ENCODE measurements at places on chromosomes 4 and X.

DNA sequence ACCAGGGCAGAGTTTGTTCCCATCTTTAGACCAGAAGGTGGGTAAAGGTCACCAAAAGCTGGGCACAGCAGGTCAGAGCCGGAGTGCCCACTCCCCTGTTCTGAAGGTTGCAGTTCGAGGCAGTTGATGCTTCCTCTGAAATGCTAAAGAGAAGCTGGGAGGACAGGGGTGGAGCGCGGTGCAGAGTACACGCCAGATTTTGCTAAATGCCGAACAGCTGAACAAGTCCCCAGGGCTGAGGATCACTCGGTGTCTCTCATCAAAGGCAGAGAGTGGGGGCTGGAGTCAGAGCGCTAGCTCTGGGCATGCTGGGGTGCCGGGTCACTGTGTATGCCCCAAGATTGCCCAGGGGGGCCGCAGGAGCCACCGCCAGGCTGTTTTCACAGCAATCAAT lies 197.0 kb downstream of the BCOR start:
- no peak for DNase-seq

- no peak for DNase-seq
Observed at GRCh38 chrX:20664774-20665173, 398.1 kb upstream of the RPS6KA3 start.

- DNase-seq = no peak
Observed at GRCh38 chr4:182427554-182427953, 184.4 kb downstream of the TENM3 start.

DNA sequence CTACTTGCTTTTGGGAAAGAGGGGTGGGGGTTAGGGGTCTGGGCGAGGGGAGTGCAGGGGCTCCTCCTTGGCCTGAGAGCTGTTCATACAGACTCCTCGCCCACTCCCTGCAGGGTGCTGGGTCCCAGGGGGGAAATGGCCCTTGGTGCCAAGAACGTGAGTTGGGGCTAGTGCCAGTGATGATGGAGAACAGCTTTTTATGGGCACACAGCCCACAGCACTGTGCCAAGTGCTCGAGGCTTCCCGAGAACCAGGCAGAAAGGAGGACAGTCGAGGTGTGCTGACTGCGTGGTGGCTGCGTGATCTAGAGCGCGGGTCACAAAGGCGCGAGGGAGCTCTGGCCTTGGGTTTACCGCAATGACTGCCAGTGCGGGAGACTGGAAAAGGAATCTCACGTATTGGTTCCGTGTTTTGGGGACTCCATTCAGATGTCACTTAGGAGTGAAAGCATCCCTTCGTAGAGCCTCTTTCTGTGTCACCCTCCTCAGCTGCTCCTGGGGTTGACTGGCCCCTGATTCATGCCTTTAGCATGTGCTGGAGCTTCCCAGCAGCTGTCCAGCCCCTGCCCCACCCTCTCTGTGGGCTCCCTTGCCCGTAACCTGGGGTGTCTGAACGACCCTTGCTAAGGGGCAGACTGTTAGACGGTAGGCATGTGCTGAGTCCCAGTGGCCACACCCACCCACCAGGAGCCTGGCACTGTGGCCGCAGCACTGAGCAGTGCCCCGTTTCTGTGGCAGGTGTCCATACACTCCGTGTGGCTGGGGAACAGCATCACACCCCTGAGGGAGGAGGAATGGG lies 20.9 kb upstream of the MSANTD1 start:
- no peak for DNase-seq

DNA sequence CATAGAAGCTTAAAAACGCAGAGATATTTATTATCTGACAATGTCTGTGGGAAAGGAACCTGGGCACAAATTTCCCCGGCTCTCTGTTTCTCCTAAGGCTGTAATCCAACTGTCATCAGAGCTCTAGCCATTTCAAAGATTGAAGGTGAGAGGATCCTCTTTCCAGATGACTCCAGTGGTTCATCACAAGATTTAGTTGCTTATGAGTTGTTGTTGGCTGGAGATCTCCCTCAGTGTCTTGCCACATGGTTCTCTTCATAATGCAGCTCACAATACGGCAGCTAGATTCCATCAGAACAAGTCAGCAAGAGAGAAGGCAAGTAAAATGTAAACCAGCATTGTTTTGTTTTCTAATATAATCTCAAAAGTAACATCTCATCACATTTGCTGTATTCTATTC lies 369.4 kb downstream of the GASK1B start:
- DNase-seq = no peak

DNA sequence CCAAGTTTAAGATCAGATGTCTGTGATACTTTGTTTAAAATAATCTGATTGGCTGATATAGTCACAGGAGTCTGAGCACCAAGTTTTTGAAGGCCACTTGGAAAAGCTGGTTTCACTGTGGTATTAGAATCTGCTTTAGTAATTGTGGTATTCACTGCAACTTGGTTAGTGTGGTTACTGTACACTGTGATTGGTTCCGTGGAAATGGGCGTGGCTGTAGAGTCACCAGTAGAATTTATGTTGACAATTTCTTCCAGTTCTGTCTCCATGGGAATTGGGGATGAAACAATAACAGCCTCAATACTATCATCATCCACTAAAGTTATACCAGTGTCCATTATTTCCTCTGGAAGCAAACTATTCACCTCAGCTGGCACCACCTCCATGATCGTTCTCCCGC lies 26.2 kb downstream of the LIN54 start:
- no peak for DNase-seq

- no peak for DNase-seq
Observed at GRCh38 chr4:138867404-138867803, 148.2 kb upstream of the NOCT start.

DNA sequence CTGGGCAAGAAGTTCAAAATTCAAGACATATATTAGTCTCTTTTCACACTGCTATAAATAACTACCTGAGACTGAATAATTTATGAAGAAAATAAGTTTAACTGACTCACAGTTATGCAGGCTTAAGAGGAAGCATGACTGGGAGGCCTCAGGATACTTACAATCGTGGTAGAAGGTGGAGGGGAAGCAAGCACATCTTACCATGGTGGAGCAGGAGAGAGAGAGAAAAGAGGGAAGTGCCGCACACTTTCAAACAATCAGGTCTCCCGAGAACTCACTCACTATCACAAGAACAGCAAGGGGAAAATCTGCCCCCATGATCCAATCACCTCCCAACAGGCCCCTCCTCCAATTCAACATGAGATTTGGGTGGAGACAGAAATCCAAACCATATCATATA lies 273.3 kb upstream of the RASGEF1B start:
- DNase-seq = no peak

- DNase-seq = no peak
Observed at GRCh38 chr4:80024335-80024734, 48.7 kb downstream of the ANTXR2 start.

GRCh38 chrX:154352466-154352865 lies 22.0 kb downstream of the FLNA start:
- DNase-seq = no peak

GRCh38 chr4:138736362-138736761 lies 279.2 kb upstream of the NOCT start:
- no peak for DNase-seq

DNA sequence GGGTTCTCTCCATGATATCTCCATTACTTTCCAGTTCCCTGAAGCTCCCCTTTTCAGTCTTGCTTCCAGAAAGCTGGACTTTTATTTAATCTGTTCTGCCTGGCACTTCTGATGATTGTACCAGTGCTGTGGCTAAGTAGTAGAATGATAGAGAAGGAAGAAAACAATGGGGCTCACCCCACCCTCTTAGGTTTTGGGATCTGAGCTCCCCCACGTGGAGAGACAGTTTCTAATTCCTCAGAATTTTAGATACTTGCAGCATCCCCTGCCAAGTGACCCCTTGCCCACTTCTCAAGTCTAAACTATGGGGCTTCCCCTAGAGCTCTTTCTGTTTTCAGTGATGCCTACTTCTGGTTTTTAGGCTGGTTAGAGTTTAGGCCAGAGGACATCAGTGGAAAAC lies 73.9 kb downstream of the GC start:
- no peak for DNase-seq
